Putamen (tissue), 1 donor: ENCODE measurements at places on chromosomes 3 and 15.

DNA sequence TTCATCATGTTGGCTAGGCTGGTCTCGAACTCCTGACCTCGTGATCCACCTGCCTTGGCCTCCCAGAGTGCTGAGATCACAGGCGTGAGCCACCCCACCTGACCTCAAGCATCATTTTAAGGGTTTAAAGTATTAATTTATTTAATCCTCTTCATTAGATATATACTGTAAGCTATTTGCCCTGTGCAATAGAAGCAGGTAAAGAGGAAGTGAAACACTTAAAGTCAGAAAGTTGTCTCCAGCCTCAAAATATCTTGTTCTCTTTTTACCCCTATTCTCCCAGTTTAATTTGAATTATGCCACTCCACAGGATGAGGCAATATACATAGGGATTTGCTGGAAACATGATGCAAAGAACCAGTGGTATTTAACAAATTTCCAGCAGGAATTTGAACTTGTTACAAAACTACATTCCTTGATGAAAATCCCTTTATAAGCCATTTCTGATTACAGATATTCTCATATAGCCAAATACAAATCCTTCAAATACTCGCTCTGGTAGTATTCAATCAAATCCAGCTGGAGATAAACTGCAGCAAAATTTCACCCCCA is 2.0 kb downstream of the NDUFB5 start:
- DNase-seq: no peak

DNA sequence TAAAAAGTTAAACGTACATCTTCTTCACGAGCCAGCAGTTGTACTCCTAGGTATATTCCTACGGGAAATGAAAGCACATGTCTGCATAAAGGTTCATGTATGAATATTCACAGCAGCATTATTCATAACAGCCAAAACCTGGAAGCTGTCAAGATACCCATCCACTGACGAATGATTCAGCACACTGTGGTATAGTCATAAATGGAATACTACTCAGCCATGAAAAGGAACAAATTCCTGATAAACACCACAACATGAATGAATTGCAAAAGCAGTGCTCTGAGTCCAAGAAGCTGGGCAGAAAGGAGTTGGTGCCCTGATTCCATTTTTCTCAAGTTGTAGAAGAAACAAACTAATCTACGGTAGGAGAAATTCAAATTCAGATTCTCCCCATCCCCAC is 3.9 kb downstream of the TMEM43 start:
- DNase-seq: no peak

- no peak for DNase-seq
These were observed 29.0 kb downstream of the GOLM2 start for GRCh38 chr15:44317423-44318058.

GRCh38 chr3:166531730-166532129 is 694.5 kb upstream of the BCHE start:
- no peak for DNase-seq

DNA sequence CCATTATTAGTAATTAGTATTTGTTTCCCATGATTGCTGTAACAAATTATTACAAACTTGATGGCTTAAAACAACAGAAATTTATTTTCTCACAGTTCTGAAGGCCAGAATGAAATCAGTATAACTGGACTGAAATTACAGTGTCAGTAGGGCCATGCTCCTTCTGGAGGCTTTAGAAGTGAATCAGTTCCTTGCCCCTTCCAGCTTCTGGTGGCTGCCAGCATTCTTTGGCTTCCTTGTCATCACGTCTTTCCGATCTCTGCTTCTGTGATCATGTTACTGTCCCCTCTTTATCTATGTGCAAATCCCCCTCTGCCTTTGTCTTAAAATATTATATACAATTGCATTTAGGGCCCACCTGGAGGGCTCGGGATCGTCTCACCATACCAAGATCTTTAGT is 92.0 kb downstream of the FOXB1 start:
- DNase-seq: no peak

- no peak for DNase-seq
These were observed 47.5 kb downstream of the FEZF2 start for GRCh38 chr3:62325896-62326295.

DNA sequence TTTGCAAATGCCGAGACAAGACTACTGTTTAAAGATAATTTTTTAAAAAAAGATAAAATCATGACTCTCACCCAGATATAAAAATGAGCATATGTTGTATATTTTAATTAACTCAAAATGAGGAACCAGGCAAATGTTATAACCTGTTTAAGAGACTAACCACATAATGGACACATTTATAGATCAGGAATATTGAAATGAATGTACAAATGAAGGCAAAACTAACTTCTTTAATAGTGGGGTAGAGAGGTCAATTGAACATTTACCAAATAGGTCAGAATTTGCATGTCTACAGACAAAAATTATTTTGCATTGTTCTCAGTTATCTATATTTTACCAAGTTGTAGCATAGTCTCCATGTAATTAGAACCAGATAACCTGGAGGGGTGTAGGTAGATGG is 134.3 kb upstream of the PFN2 start:
- no peak for DNase-seq

DNA sequence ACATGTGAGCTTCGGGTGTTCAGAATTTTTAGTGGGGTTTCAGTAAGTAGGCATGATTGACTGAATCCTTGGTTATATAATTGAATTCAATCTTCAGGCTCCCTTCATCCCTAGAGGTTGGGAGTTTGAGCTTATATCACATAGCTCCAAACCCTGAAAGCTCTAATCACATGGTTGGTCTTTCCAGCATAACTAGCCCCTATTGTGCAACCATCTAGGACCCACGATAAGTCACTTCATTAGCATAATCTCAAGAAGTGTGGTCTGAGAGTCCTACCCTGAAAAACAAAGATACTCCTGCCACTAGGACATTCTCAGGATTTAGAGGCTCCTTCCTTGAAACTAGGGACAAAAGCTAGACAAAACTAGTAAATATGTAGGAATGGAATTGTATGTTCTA is 348.9 kb upstream of the CBLB start:
- no peak for DNase-seq

- no peak for DNase-seq
These were observed 79.9 kb downstream of the GTPBP8 start for GRCh38 chr3:113070681-113071113.
